ENCODE measurements at places on chromosomes 5 and 9. TPM values are rescaled to one million over a fixed set of nuclear protein-coding genes. Genes with fewer than 3 reads are reported as not detected.
A peak's percentile ranks its signal among the peaks of the same experiment; 100 is the strongest.

- DNase-seq: peak; percentile 86
Observed at GRCh38 chr9:125683486-125683885, 23.5 kb downstream of the MAPKAP1 start.

- DNase-seq: no peak
Observed at GRCh38 chr5:181039471-181039870, 595 bp upstream of the BTNL9 start.

DNA sequence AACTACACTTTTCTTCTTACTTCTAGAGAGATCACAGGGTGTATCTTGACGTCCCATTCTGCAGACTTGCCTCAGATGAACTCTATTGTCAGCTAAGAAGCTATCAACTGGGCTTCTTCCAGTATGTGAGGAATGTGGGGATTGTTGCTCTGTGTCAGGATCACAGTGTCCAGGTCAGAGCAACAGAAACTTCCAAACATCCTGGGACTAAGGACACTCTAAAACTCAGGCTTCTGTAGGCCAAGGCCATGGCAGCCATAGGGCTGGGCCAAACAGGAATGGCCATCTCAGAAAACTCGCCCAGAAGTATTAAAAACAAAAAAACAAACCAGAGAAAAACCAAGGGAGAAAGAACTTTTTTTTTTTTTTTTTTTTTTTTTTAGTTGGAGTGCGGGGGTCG, 210.0 kb upstream of the CLINT1 start:
- DNase-seq: no peak

DNA sequence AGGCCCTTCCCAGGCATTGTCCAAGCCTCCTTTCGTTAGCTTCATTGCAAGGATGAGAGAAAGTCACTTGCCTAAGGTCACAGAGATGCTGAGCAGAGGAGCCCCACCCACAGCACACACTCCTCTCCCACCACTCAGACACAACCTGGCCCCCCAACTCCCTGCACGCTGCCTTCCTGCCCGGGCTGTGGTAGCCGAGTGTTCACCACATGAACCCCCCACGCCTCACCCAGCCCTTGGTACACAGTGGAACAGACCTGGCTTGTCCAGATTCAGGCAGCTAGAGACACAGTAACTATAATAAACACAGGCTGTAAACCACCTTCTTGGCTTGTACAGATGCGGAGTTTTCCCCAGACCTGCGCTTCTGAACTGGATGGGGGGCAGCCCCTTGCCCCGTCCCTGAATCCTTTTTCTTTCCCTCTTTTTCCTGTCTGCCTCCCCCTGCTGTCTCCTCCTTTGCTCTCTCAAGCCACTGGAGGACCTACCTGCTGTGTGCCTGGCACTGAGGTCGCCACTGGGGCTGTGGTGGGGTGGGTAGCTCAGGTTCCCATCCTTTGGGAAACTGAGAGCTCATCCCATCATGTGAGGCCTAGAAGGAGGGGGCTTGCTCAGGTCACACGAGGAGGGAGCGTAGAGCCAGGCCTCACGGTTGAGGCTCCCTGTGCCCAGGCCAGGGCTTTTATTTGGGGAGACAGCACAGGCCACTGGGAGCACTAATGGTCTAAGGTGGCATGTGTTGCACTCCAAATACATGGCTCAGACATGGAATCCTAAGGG, 55.7 kb upstream of the SYNPO start:
- DNase-seq: no peak

DNA sequence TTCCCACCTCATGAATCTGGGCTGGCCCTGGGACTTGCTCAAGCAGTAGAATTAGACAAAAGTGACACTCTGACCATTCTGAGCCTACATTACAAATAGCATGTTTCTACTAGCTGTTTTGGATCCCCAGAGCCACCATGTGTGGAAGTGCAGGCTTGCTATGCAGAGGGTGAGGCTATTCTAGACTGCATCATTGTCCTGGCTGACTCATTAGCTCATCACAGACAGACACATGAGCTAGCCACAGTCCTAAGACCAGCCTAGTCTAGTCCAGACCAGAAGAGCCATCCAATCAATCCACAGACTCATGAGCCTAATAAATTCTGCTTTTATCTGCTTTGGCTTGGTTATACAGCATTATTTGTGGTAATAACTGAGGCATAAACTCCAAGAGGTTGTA, 351.9 kb downstream of the PRELID2 start:
- DNase-seq: peak; percentile 66

DNA sequence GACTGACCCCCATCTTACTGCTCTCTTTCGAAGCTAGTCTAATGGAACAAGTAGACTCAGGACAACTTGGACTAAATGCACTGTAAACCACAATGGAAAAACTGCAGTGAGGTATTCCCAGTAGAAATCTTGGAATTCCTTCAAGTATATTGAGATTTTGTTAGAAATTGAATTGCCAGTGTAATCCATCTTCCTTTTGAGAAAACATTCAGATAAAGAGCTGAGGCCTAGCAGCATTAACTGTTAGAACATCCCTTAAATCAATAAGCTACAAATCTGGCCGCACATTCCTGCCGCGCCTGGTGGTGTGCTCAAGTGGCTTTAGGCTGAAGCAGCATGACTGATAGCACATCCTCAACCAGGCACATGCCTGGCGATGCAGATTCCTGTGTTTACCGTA, 29.3 kb downstream of the PPIC start:
- DNase-seq: no peak

GRCh38 chr5:141437221-141437620, 6.9 kb downstream of the PCDHGA12 start:
- peak; percentile 52 for DNase-seq

GRCh38 chr5:38926121-38926520, 80.3 kb downstream of the OSMR start:
- DNase-seq: peak; percentile 63

- peak; percentile 78 for DNase-seq
Observed at GRCh38 chr5:131198625-131199024, 27.9 kb downstream of the LYRM7 start.

DNA sequence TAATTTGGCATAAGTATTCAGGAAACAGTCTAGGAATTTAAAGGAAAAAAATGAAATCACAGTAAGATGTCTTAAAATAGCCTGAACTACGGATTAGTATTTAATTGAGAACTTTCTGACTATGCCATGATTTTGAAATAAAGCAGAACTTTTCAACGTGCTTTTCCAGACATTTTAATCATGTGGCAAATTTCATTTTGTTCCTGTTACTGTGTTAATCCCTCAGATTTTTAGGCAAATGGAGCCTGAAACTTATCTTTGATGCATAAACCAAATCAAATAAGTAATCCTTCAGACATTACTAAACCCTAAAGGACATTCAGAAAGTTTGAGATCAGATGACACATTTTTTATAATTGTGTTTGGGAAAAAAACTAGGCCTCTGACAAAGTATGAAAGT, 75.7 kb downstream of the FBN2 start:
- DNase-seq: no peak

DNA sequence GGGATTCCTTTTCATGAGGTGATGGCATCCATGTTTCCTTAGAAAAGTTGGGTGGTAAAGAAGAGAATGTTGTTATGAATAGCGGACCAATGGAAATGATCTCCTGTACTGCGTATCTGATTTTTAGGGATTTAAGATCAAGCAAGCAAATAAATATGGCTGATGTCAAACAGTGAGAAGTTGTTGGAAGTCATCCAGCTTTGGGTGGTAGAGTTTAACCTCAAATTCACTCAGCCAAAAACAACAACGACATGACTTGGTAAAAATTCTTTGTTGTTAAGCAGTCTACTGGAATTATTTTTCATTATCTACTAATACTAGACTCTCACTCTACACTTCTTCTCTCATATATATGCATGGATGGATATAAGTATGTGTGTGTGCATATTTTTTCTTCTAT, 426.5 kb downstream of the CTNND2 start:
- no peak for DNase-seq

GRCh38 chr5:87877495-87877894, 391.1 kb downstream of the TMEM161B start:
- DNase-seq: no peak

GRCh38 chr5:115850744-115851416, 9.1 kb downstream of the AP3S1 start:
- DNase-seq: peak; percentile 66

GRCh38 chr9:76136986-76137385, 246.5 kb downstream of the PCSK5 start:
- DNase-seq: peak; percentile 81

DNA sequence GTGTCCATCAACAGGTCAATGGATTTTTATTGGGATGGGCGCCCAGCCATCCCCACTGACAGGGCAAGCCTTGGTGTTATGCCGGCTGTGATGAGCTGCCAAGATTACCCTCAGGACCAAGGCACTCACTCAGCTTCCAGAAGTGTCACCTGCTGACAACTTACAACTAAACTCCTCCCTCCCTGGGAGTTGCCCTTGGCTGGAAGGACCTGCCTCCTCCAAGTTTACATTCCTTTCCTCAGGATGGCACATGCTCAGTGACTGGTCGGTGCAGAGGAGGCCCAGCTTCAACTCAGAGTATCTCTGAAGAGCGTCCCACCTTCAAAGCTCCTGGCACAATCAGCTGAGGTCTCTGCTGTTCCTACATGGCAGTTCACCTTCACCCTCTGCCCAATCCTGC, 52.5 kb upstream of the ZBTB43 start:
- DNase-seq: no peak

DNA sequence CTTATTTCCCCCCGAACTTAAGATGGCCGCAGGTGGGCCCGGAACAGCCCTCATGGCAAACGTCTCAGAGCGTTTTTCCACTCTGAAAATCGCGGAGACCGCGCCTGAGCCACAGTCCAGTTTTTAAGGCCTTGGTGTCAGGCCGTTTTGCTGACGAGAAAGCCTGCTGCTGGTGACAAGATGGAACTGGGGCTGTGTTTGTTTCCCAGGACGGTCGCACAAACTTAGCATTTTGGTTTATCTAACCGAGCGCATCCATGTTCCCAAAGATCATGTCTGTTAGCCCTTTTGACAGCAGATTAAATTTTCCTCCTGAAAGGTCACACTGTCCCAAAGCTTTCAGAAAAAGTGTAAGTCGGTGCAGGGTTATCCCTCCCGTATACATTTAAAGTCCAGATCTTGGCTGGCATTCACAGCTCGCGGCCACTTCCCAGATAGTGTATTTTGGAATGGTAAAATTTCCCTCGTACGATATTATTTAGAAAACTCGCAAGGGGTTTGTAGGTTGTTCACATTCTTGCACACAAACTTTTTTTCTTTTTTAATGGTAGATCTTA, 812 bp downstream of the SREK1 start:
- DNase-seq: no peak

Gene IL7R
- 56.9 TPM for total RNA-seq

Gene CENPH
- total RNA-seq: 10.8 TPM

Gene UAP1L1
- total RNA-seq: 2.3 TPM

Gene FOXD4L3
- not detected for total RNA-seq

Data from IMR-90 (cell line).